ENCODE measurements at places on chromosomes 2 and 18.

DNA sequence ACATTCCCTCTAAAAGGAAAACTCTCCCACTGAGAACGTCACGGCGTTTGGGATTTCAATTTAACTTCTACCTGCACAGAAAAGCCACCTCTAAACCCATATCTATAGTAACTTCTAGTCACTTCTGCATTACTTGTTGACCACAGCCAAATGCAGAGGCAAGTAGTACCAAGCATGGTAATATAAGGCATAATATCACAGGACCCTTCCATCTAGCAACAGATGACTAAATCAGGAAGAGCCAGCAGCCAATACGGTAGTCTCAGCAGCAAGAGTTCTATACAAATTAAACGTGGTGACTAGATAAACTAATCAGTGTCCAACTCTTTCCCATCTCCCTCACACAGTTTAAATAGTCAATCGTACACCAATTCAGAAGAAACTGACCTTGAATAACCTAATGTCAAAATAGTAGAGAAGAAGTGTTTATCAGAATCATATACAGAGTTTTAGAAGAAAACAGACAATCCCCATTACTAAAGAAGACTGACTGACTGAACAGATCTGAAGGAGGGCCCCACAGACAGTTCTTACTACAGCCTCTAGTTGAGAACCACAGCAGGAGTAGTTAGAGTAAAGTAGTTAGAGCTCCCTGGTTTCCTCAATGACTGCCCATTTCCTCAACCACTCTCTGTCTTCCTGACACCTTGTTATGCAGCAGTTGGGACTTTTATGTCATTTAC, 30.0 kb downstream of the MEMO1 start:
- no peak for DNase-seq

GRCh38 chr2:164782323-164782722, 59.3 kb downstream of the COBLL1 start:
- no peak for DNase-seq

- DNase-seq: no peak
These were observed 195.7 kb downstream of the LRATD1 start for GRCh38 chr2:14828223-14828622.

DNA sequence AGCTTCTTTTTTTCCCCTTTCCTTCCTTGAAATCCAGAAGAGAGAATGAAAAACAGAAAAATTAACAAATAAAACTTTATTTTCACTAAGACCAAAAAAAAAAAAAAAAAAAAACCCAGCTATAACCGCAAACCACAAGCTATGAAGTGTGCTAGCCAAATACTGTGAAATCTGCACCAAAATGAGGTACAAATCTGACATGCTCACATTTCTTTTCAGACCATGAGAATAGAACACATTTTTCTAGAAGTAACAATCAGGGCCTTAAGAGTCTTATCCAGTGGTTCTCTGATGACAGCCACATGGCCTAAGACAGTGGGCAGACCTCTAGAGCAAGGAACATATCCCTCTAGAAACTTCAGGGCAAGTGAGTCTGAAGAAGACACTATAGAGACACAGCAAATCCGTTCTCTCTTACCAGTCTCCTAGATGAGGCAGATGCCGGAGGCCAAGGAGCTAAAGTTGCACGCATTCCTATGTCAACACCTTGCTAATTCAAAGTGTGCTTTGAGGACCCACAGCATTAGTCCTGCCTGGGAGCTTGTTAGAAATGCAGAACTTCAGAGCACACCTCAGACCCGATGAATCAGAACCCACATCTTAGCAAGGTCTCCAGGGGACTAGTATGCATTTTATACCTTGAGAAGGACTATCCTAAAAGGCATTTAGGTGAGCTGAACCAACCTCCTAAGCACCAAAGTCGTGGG, 317.1 kb downstream of the MYCN start:
- DNase-seq: no peak

- peak; percentile 47 for DNase-seq
These were observed 3.5 kb downstream of the CDK5R2 start for GRCh38 chr2:218962859-218963492.

All from stimulated activated naive CD4-positive, alpha-beta T cell (primary cell).